ENCODE measurements at places on chromosomes 6 and 20.

DNA sequence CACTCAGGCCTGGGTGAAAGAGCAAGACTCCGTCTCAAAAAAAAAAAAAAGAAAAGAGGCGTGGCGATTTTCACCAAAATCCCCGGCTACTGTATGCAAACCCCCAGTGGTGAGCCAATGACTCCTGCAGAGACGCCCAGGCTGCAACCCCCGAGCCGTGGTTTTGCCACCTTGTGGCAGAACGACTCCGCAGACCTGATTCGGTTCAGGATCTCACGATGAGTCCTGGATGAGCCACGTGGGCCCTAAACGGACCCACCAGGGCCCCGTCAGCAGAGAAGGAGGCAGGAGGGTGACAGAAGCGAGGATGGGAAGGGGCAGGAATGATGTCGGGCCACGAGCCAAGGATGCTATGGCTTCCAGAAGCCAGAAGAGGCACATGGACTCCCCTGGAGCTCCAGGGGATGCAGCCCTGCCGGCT is 42.5 kb downstream of the SLC2A4RG start:
- no peak for DNase-seq

DNA sequence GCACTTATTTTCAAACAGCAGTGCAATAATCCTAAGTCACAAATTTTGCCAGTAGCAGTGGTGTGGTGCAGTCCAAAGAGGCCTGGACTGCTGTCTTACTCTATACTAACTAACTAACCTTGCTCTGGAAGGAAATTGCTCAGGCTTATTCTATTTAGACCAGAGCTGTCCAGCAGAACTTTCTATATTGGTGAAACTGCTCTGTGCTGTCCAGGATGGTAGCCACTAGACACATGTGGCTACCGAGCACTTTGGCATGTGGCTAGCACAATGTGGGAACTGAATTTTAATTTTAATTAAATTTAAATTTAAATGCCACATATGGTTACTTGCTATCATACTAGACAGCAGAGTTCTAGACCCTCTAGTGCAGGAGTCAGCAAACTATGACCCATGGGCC is 27.1 kb upstream of the FBXO9 start:
- no peak for DNase-seq

GRCh38 chr6:45991189-45991588 is 24.5 kb downstream of the CLIC5 start:
- no peak for DNase-seq

DNA sequence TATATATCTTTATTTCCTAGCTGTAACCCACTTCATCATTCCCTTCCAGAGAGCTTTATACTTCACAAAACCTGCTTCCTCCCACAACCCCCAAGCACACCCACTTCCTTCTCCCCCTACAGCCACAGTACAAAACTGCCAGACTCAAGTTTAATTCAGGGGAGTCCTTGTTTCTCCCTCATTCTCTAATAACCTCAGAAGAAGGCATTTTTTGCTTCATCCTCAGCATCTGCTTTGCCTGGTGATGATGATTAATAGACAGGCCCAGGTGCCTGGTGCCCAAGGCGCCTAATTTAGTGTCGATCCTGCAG is 414.3 kb downstream of the KIF16B start:
- no peak for DNase-seq

DNA sequence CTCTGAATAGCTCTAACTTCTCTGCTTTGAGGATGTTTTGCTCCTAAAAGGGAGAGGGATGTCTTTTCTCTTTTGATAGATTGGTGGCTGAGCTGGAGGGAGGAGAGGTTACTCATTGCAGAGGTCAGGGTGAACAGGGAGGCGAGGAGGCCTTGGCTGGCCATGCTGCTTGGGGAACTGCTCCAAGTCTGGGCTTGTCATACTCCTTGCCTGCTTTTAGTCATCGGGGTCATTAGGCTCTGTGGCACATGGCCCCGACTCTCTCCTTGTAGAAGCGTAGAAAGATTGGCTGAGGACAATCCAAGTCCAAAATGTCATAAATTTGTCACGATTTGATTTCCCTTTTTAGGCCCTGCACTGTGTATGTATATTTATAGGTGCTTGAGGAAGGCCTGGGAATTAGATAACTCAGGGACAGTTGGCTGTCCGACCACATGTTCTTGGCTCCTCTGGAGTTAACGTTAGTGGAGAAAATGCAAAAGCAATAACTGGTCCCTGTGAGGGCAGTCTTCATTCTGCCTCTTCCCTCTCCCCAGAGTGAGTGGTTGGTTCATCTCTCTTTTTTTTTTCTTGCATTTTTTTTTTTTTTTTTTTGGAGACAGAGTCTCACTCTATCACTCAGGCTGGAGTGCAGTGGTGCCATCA is 160.1 kb downstream of the SCP2D1 start:
- no peak for DNase-seq

- DNase-seq: no peak
These were observed 93.5 kb downstream of the DTNBP1 start for GRCh38 chr6:15569035-15569995.

DNA sequence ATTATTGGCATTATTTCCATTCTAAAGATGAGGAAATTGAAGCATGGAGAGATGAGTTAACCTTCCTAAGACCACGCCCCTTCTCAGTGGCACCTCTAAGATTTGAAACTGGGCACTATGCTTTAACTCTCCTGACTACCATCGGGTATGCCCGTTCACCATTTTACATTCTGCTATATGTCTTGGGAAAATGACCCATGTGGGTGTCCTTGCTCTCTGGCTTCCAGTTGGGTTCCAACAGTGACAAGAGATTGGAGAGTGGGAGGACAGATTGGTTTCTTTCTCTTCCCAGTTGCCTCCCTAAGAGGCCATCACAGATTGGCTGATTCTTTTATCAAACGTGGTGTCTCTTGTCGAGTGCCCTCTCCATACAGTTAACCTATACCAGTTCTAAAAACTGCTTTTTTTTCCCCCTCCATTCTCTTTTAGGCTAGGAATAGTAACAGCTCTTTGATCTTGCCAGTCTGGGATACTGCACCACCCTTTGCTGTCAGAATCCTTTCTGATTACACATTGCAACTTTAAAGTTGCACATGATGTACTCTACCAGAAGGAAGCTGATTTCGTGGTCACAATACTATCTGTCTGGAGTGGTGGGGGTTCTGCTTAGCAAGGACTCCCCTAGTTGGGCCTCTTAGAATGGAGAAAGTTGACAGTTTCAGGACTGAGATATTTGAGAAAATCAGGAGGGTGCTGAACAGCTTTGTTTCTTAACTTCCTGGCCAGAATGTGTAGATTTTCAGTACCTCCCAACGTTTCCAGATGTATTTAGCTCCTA is 88.0 kb upstream of the ELOVL5 start:
- DNase-seq: no peak

DNA sequence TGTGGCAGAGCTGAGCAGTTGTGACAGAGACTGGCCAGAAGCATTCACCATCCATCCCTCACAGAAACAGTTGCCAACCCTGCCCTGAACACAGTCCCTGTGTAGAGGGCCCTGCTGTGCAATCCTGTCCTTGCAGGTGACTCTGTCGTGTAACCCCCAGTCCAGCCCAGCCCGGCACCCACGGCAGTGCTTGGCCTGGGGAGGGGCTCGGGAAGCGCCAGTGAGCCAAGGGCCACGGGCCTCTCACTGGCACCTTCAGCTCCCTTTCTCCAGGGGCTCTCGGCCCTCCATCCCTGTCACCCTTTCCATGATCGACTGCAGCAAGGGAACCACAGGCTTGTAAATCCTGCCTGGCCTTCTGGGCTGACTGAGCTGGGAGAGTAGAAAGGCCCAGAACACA is 53.0 kb downstream of the RRBP1 start:
- DNase-seq: no peak

- DNase-seq: no peak
These were observed 95.7 kb downstream of the PRDM1 start for GRCh38 chr6:106181664-106182418.

GRCh38 chr20:63964412-63964811 is 5.3 kb downstream of the ZNF512B start:
- DNase-seq: no peak

- DNase-seq: no peak
These were observed 7.4 kb downstream of the PERP start for GRCh38 chr6:138099832-138100231.

DNA sequence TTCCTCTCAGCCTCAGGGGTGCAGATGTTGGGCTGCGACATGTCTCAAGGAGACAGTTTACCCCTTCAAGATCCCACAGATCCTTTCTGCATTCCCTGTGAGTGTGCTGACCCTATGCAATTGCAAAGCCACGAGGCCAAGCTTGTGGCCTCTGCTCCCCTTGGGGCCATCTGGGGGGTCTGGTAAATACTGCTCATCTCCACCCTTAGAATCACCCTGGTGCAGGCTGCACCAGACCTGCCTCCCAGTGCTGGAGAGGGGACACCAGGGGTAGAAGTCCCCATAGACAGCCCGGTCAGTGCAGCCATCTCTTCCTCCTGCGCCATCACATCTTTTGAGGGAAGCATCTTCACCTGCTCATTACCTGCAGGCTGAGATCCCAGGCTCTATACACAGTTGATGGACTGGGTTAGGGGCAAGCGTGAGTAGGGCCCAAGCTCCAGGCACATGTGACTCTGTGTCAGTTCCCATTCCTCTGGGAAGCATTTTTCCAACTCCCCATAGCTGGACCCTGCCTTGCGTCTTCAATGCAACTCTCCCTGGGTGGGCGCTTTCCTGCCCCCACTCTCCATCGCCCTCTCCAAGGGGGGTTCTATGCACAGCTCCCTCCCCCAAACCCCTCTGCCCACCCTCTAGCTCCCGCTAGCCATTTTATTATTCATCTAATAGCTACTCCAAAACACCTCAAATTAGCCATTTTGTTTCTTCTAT is 53.9 kb downstream of the THBS2 start:
- DNase-seq: no peak

GRCh38 chr20:48463916-48464315 is 363.9 kb downstream of the PREX1 start:
- DNase-seq: no peak

- no peak for DNase-seq
These were observed 956 bp downstream of the CHRNA4 start for GRCh38 chr20:63359937-63360849.

- DNase-seq: no peak
These were observed 5.4 kb downstream of the LY86 start for GRCh38 chr6:6593867-6594468.

GRCh38 chr6:123622780-123623179 is 14.0 kb downstream of the TRDN start:
- DNase-seq: no peak

- peak; percentile 30 for DNase-seq
These were observed 39.4 kb downstream of the PLCB4 start for GRCh38 chr20:9108260-9108659.

GRCh38 chr6:63523630-63524029 is 48.6 kb upstream of the LOC128125822 start:
- no peak for DNase-seq

GRCh38 chr6:165663736-165664558 is 906 bp upstream of the PDE10A start:
- no peak for DNase-seq

- no peak for DNase-seq
These were observed 18.3 kb downstream of the SLC16A10 start for GRCh38 chr6:111105578-111105977.

All from NCI-H2171 treated with DMSO at 0.1 percent for 48 hours (cell line).